Kidney glomerular epithelial cell (primary cell): ENCODE measurements at places on chromosomes 2 and 18.

GRCh38 chr2:151379169-151379568, 21.8 kb downstream of the TNFAIP6 start:
- no peak for DNase-seq

GRCh38 chr2:98445177-98445682, 572 bp downstream of the INPP4A start:
- no peak for DNase-seq

DNA sequence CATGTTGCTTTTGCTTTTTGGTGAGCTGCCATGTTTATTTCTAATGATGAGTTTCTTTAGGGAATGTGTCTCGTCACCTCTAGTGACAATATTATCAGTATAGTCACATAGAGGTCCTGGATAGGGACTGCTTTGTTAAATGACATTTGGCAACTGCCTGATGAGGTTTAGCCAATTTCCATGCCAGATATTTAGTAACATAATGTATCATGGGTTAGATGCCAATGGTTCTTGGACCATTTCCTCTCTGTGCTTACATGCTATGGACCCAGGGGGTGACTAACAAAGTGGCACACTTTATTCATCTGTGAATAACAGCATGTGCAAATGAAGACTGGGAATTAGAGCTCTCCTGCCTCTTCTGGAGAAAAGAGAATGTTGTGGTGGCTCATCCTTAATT, 56.2 kb upstream of the RAB27B start:
- no peak for DNase-seq

- DNase-seq, result peak; percentile 41
Observed at GRCh38 chr2:44952143-44952805, 10.8 kb downstream of the SIX3 start.

DNA sequence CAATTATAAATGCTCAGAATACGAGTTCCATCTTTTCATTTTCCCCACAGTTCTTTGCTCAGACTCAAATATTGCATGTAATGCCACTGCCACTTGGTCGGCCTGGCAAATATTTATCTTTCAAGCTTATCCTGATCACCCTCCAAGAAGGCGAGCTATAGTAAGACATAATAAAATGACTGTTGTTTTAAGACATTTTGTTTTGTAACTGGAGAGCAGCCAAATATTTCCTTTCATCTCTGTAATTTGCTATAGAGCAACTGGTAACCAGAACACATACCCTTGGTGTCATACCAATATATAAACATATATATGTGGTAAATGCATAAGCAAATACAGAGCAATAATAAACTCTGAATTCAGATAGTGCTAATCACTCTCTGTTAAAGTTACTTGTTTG, 7.3 kb upstream of the ATL2 start:
- DNase-seq, result no peak

DNA sequence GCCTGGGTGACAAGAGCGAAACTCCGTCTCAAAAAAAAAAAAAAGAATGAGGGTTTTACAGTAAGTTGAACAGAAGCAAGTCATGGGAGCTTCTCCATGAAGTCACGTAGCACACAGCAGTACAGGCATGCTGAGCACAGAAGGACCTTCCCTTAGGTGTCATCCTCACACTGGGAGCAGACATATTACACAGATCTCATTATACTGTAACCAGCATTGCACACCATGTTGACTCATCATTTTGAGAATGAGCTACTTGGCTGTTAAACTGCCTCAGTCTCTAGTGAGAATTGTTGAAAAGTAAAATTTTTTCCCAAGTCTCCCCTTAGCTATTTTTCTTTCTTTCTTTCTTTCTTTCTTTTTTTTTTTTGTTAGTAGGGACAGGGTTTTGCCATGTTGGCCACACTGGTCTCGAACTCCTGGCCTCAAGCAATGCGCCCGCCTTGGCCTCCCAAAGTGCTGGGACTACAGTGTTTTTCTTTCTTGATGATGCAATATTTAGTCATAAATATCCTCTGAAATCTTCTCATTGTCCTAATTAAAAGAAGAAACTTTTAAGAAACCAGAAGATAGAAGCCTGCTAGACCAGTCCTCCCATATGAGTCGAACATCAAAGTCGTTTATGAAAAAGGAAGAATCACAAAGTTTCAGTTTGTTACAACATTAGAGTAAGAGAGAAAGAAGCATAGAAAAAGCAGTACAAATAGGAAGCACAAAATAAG, 37.9 kb upstream of the PPP1CB start:
- DNase-seq, result peak; percentile 50

DNA sequence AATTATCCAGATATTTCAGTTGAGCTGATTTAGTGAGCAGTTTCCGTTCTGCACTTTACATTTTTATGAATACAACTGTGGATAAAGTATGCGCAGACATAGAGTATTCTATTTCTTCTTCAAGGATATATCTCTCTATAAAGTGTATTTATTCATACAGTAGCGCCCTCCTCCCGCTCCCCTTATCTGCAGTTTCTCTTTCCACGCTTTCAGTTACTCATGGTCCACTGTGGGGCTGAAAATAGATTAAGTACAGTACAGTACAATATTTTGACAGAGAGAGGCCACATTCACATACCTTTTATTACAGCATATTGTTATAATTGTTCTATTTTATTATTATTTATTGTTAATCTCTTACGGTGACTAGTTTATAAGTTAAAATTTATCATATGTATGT, 19.7 kb upstream of the FHL2 start:
- DNase-seq, result no peak

- no peak for DNase-seq
Observed at GRCh38 chr18:9787036-9787435, 78.9 kb downstream of the RAB31 start.

DNA sequence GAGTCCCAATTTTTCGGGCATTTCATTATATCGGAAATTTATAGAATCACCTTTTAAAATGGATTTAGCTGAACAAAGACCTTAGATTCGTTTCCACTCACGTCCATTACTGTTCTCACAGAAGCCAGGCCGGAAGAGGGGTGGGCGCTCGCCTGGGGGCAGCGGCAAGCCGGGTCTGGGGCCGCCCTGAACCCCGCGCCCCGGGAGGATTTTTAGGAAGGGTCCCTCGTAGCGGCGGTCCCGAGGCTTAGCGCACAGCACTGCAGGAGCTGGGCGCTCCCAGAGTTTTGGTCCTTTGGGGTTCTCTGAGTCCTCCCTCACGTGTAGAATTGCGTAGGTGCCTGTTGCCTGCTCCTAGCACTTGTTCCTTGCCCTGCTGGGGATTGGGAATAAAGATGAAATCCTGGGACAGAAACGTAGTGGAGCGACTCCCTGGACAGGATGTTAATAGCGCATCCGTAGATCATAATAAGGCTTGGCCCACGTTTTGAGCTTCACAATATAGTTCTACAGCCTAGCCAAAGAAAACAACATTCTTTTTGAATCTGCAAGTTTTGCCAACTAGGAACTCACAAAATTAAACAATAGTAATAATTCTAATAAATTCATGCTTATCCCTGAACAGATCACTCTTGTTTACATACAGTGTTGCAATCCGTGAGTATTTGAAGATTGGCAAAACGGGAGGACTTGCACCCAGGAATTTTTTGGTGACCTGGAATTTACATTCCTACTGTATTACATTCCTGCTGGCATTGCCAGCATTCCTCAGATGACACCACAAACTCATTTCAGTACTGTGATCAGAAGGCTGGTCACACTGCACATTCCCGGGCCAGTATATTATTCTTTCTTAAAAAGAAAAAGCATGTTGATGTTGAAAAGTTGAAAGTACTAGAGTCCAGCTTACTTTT, 875 bp downstream of the C18orf63 start:
- peak; percentile 86 for DNase-seq

- no peak for DNase-seq
Observed at GRCh38 chr2:62941413-62941812, 109.2 kb upstream of the OTX1 start.

DNA sequence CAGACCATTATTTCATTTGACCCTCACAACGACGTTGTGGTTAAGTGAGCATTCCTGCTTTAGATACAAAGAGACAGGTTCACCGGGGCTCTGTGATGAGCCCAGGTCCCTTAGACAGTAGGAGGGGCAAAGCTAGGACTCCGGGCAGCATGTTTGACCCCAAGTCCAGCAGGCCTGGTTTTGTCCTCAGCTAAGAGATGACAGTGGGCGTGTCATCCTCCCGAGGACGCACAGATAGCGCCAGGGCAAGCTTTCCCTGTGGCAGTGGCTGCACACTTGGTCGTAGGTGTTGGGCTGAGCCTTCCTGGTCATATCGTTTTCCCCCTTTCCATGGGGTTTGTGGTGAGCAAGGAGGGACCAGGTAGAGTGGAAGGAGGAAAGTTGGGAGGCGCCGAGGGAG, 76.3 kb downstream of the MTCL1 start:
- no peak for DNase-seq

DNA sequence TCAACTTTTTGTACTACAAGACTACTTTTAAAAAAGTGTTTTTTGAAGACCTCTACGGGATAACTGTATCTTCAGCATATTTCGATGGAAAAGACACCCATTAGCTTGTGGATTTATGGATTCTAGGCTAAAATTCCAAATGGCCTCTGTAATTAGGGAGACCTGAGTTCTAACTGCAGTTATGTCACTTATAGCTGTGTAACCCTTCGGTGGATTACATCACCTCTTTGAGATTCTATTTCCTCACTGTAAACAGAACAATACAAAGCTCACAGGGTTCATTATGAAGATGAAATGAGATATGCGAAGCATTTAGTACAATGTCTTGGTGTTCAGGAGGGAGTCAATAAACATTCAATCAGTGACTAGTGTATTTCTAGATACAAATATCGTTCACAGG, 24.2 kb downstream of the LMAN2L start:
- DNase-seq, result no peak

DNA sequence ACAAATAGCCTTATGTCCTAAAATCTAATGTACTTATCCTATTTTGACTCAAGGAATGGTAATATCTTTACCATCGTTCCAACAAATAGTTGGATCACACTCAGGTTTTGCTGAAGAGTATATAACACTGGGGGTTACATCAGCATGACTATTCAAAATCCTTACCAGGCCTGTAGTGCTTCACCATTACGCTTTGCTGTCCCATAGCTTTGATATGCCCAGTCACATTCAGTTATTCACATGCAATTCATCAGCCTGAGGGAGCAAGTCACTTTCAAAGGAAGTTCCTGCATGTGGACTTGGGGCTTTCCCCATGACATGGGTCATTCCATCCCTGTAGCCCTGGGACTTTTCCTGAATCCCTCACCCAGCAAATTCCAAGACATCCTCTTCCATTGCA, 39.6 kb downstream of the FTCDNL1 start:
- DNase-seq, result no peak

DNA sequence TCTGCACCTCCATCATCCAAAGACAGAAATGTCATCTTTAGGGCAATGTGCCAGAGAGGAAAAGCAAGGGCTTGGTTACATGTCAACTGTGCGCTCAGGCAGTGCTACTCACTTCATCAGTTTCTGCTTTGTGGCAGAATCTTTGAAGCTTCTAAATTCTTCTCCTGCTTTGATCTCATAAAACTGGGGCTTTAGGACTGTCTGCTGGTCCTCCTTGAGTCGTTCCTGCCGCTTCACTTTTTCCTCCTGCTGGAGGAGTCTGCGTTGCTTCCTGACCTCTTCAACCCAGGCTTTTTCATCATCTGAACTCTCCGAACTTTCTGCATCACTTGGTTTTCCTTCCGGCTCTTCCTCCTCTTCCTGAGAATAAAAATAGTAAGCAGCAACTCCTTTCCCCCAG, 100.8 kb downstream of the NOL10 start:
- DNase-seq, result peak; percentile 14

DNA sequence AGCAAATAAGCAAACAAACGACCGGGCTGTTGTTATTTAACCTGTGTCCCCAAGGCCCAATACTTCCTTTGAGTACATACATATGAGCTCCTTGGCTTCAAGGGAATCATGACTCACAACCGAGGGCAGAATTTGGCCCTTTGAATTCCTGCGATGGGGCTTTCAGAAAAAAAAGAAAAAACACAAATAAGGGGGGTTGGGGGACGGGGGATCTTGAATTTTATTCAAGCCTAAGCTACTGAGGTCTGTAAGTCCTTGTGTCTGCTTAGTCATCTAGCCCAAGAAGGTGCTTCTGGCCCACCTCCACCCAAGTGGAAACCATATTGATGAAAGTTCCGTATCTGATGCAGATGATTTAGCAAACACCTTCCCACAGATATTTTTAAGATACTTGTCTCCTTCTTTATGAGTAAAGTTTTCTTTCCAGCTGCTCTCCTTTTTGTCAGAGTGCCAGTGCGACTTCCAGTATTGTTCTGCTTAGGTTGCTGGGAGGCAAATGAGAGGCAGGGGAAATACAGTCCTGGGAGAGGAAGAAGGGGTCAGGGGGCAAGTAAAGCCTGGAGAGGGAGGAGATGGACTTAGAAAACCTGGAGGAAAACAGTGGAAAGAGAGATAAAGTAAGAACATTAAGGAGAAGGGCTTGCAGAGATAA, 169.6 kb downstream of the ZEB2 start:
- DNase-seq, result peak; percentile 53

DNA sequence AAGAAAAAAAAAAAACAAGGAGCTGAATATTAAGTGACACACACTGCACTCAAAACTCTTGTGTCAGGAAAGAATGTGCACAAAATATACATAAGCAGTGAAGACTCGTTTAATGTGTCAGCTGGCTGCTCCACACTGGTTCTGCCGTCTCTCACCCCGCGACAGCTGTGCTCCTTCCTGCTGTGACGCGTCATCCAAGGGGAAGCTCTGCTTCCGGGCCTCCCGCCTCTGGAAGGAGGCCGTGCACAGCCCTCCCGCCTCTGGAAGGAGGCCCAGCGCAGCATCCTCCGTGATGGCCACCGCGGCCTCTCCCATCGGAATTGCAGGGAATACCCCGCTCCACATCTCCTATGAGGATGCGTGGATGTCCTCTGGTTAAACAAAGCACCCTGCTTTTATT, 151.0 kb downstream of the HDAC4 start:
- DNase-seq, result no peak

GRCh38 chr2:54803783-54804751, 80.6 kb downstream of the EML6 start:
- DNase-seq, result no peak

DNA sequence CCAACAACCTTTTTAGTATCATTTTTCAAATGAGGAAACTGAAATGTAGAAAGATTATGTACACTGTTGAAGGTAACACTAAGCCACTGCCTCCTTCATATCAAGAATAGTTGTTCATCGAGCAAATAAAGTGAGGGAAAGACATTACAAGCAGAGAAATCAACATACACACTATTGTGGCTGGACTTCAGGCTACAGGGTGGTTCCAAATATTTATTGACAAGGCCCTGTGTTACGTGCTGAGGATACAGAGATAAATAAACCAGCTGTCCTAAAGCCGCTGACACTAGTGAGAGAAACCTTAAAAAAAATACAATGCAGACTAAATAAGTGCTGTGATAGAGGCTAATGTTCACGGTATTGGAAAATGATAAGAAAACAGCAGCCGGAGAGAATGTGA, 1.9 kb upstream of the LNPK start:
- no peak for DNase-seq

DNA sequence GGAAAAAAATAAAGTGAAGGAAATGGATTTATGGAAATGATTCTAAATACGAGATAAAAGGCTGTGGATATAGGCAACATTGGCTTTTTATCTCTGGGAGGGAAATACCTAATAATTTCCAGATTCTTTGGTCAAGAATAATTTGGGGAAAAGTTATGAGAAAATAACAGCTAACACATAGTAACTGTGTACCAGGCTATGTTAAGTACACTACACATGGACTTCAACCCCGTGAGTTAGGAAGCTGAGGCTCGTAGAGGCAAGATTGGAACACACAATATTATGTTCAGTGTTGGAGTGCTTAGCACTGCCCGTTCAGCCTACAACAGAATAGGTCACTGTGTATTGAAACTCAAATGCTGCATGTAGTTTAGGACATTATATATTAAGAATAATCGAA, 34.3 kb upstream of the GPD2 start:
- DNase-seq, result no peak

- DNase-seq, result no peak
Observed at GRCh38 chr18:69599377-69599776, 198.7 kb downstream of the DOK6 start.

GRCh38 chr18:70107091-70107490, 98.4 kb downstream of the RTTN start:
- DNase-seq, result no peak
